ENCODE measurements at places on chromosomes 7 and 10.

DNA sequence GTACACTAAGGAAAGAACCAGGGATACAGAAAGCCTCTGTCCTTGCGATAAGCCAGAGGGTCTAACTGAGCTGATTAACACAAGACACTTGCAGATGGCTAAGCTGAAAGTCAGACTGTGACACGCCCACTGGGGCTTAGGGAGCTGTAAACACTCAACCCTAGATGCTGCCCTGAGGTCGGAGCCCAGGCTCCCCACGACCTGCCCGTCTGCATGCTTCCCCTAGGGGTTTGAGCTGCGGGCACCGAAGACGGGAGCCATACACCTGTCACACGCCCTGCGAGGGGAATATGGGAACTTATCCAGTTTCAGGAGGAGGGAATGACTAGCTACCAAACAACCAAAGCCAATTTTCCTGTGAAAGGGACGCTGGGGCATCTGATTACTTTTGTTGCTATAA lies 96.0 kb downstream of the HTR5A start:
- DNase-seq: no peak

DNA sequence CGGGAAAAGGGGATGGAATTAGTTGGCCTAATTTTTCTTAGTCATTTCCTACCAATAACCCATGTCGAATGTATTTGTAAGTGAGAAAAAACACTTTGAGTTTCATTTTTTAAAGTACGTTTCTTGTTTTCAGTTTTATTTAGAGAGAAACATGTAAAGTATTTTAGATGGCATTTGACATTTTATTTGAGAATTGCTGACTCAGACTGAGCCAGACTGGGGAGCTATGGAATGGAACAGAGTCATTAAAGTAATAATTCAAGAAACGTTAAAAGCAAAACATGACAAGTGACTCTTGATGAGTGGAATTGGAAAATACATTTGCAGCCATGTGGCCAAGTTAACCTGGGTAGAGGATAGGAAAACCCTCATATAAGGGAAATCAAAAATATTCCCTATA lies 286.1 kb upstream of the NPSR1 start:
- no peak for DNase-seq

GRCh38 chr10:118873738-118874105 lies 119.0 kb upstream of the CACUL1 start:
- no peak for DNase-seq

DNA sequence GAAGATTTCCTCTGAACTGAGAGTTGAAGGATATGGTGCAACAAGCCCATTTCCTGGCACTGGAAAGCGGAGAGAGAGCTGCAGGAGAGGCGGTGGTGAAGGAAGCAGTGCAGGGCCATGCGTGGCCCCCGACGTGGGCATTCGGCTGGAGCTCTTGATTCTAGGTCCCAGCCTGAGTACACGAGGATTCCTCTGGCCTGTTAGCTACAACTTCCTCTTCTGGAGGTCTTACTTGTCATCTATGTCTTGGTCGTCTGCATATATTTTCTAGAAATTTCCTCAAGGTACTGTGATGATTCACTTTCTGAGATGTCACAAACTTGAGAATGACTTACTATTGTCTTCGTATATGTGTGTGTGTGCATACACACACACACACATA lies 59.2 kb upstream of the JAZF1 start:
- no peak for DNase-seq

DNA sequence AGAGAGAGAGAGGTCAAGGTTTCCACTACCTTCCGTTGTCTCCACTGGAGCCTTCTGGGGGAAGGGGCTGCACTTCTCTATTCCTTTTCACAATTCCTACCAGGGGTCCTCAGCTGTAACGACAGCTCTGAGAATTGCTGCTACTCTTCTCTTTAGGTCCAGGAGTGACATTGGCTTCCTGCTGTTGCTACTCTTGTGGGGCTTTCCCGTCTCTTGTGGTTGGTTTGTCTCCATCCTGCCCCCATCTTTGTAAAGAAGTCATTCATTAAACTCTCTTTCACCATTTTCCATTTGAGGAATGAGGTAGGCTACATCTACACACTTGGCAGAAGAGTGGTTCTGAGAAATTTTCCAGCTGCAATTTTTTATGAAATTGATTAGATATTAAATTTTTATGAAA lies 238.8 kb upstream of the LYZL1 start:
- DNase-seq: no peak

GRCh38 chr7:131932271-131932670 lies 375.8 kb upstream of the PODXL start:
- no peak for DNase-seq

- no peak for DNase-seq
Observed at GRCh38 chr7:91946549-91946948, 5.9 kb downstream of the AKAP9 start.

DNA sequence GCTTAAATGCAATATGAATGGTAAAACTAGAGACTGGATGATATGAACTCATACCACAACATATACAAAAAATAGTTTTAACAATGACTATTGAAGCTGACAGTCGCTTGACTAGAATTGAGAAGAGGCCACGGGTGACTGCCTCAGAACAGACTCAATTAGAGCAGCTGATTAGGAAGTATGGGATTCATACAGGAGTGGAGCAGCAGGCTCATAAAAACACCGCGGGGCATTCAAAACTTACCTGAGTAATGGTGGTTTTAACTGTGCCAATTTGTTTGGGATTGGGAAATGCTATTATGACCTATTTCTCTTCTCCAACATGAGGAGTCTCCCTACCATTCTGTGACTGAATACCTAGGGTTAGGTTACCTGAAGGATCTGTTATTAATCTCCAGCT lies 2.1 kb downstream of the CADPS2 start:
- no peak for DNase-seq

DNA sequence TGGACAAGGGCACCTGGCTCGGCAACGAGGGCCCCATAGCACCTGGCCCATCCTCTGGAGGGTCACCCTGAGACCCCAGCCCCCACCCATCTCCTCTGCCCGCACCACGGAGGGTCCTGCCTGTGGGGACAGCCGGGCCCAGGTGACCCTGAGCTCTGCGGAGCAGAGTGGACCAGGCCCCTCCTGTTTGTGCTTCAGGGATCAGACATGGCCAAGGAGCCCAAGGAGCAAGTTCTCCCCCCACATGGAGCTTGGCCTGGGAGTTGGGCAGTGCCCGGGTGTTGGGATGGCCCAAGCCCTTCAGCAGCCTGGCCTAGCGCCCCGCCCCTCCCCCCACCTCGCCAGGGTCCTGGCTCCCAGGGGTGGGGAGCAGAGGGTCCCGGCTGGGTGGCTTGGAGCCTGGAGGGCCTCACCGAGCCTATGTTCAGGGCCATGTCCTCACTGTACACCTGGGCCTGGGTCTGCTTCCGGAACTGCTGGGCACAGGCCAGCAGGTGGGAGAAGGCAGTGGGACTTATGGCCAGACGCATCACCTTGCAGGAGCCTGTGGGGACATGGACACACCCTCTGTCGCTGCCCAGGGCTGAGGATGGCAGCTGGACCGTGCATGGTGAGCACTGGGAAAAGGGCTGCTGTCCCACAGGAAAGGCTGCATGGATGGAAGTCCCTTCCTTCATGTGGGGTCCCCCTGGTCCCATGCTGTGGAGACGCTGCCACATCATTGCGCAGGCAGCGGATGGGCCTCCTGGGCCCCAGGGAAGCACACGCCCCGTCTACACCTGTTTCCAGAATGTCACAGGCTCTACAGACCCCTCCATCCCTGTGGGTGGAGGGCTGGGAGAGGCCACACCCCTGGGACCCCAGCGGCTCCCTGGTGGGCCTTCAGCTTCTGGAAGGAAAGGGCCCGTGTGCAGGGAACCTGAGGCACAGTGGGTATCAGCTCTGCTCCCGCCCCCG lies 49.2 kb upstream of the NKX6-2 start:
- no peak for DNase-seq

- DNase-seq: no peak
Observed at GRCh38 chr7:37993060-37993501, 72.6 kb downstream of the EPDR1 start.

DNA sequence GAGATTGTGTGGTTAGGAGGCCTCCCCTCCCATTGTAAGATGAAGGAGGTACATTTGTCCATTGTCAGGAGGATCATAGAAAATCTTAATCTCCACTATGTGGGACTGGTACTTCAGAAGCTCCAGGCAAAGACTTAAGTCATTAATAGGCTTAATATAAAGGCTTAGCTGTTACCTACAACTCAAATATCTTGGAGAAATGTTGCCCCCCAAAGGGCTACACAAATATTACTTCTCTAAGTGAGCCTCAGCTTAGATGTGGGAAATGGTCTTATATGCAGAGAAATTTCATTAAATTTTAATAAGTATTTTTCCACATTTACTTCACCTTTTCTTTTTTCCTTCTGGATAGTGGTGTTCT lies 27.2 kb downstream of the TAS2R41 start:
- DNase-seq: no peak

GRCh38 chr7:121800916-121801675 lies 71.9 kb upstream of the PTPRZ1 start:
- no peak for DNase-seq

DNA sequence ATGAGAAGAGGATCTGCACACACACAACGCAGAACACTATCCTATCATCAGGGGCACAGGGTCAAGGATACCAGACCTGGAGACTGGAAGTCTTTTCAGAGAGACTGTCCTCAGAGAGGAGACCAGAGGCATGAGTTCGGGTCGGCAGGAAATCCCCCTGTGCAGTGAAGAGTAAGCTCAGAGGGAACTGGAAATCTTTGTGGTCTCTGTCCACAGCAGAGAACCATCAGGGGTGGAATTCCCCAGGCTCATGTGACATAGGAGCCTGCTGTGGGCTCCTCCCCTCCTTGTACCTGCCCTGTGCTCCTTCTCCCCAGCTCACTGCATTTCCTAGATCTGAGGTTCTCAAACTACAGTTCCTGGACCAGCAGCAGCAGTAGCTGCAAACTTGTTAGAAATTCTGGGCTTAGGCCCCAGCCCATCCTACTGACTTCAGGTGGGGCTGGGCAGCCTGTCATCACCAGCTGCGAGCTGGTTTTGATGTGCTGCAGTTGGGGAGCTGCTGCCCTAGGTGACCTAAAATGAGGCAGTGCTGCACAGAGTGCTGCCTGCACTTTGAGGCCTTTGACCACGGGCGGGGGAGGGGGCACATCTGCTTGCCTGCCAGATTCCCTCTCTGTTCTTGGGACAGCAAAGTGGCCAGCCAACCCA lies 2.4 kb downstream of the ZMIZ2 start:
- peak; percentile 58 for DNase-seq

GRCh38 chr7:143280566-143280965 lies 4.2 kb upstream of the TMEM139 start:
- DNase-seq: no peak

DNA sequence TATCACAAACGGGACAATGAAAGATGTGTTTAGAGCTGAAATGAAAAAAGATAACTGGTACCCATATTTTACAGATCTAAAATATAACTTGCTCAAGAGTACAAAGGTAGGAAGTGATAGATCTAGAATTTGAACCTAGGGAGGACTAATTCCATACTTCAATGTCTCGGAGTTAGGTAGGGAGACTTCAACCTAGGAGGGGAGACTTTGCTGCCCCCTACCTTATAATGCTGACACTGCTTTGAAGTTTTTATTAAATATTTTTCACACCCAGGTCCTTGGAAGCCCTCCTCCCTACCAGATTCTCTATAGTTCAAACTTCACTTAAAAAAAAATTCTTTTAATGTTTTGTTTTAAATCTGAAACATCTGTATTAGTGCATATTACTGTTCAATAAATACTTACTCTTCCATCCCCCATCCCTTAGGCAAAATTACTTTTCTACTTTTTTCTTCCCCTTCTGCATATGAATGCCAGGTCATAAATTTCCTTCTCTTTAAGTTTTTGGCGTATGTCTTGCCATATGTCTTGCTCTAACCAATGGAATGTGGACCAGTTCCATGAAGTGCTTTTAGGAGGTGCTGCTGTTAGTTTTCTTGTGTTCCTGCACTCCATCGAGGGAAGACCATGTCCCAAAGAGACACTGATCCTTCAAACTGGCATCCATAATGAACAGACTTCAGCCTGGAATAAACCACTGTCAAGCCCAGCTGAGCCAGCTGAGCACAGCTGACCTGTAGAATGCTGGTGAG lies 57.8 kb downstream of the MICU1 start:
- DNase-seq: no peak

- no peak for DNase-seq
Observed at GRCh38 chr7:43568529-43568928, 14.4 kb upstream of the STK17A start.

- DNase-seq: no peak
Observed at GRCh38 chr10:78401624-78402367, 368.1 kb downstream of the RPS24 start.

- DNase-seq: no peak
Observed at GRCh38 chr10:110167149-110167548, 40.3 kb upstream of the MXI1 start.

DNA sequence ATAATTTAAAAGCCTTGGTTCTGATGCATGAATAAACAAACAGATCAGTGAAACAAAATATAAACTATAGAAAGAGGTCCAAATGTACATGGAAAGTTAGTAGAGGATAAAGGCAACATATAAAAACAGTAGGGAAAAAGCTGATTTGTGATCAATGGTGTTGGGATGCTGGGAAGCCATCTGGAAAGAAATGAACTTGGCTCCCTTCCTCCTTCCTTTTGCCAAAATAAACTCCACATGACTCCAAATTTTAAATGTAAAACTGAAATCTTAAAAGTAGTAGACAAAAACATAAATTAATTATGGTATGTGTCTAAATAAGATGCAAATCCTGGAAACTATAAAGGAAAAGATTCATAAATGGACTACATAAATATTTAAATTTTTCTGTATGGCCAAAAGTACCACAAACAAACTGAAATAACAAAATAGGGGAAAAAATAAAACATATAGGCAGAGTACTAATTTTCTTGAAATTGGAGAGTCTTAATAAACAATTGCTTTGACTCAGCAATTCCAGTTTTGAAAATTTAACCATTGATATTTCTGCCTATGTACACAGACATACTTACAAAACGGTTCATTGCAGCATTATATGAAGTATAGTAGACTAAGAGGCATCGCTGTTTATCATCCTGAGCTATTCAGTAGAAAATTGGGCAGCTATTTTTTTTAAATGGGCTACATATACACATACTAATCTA lies 77.0 kb upstream of the TRIM24 start:
- no peak for DNase-seq

Data from T-helper 17 cell (primary cell).